ENCODE measurements at places on chromosomes 2 and 18.

- DNase-seq = no peak
Measured at GRCh38 chr2:68755071-68755470, 20.5 kb downstream of the ARHGAP25 start.

- DNase-seq = no peak
Measured at GRCh38 chr18:13390711-13391110, 172.2 kb downstream of the LDLRAD4 start.

DNA sequence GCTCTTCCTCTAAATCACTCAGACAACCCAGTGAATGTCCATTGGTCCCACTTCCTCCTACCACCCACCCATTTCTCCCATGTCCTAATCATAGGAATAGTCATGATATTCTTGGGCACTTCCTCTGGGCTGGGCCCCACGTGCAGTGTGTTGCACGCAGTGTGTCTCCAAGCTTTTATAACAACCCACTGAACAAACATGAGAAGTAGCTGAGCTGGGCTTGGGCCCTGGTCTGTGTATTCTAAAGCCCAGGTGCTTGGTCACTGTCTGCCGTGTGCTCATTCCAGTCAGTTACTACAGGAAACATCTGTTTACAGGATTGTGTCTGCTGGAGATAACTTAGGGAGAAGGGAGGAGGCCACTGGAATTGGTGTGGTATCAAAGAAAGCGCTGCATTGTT, 64.2 kb upstream of the THOC1 start:
- DNase-seq = no peak

DNA sequence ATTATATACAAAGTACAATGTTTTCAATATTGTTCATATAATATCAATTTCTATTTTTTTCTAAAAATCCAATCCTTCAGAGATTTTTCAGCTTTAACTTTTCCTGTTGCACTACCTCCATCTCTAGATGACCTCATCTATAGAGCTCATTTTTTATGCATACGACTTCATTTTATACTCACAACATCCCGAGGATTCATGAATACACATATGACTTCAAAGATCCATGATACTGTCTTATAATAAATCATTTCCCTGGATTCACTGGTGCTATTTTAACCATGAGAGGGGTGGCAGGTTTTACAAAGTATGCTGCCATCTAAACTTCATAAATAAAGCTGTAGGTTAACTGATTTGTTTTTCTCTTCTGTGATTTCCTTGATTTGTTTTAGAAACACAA, 694.6 kb downstream of the EPHA4 start:
- no peak for DNase-seq

DNA sequence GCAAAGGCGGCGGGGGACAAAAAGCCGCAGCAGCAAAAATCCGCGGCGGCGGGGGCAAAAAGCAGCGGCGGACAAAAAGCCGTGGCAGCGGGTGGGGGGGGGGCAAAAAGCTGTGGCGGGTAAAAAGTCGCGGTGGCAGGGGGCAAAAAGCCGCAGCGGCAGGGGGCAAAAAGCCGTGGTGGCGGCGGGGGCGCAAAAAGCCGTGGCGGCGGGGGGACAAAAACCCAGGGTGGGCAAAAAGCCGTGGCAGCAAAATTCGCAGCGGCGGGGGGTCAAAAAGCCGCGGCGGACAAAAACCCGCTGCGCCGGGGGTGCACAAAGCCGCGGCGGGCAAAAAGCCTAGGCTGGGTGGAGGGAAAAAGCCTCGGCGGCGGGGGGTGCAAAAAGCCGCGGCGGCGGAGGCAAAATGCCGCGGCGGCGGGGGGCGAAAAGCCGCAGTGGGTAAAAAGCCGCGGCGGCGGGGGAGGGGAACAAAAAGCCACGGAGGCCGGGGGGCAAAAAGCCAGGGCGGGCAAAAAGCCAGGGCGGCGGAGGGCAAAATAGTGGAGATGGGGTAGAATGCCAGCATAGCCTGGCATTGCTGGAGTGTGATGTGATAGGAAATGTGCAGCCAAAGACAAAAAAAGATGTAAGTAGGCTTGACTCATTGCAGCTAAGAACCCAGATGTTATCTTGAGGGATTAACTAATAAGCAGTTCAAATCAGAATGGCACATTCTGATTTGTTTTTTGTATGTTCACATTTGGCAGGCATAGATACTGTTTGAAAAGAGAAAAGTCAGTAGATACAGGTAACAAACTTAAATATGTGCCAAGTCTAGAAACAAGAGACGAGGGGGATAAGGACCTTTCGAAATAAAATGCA, 1076.3 kb downstream of the RPIA start:
- no peak for DNase-seq

DNA sequence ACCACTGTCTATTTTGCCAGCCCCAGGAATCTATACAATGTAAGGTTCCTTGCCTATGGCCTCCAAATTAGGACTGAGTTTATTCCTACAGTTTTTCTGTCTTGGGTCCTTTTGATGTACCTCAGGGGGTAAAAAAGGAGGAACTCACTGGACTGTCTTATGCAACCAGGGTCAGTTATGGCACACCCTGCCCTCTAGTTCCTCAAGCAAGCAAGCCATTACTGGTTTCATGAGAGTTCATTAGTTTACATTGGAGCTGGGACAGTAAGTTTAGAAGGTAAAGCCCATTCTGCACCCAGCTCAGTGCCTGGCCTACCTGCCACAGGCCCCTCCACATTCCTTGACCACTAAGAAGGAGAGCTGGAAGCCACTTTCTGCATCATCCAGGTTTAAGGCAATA, 68.7 kb upstream of the WIPF1 start:
- no peak for DNase-seq

GRCh38 chr2:228048838-228049490, 132.5 kb downstream of the SPHKAP start:
- no peak for DNase-seq
